ENCODE measurements at places on chromosomes 2 and 18. TPM values are rescaled to one million over a fixed set of nuclear protein-coding genes. Genes with fewer than 3 reads are reported as not detected.
A peak's percentile ranks its signal among the peaks of the same experiment; 100 is the strongest.

DNA sequence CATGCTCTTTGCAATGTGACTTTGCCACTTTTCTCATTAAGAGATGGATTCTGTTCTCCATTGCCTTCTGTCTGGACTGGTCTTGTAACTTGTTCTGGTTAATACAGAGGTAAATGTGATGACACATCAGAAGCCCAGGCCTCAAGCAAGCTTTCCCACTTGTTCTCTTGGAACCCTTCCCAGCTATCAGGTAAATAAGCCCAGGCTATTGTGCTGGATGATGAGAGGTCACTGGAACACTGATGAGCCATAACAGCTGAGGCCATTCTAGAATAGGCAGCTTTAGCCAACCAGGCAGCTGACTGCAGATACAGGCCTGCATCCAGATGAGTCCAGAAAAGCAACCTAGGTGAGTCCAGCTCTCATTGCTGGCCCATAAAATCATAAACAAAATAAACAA is 1007.0 kb upstream of the ACVR2A start:
- DNase-seq = no peak

DNA sequence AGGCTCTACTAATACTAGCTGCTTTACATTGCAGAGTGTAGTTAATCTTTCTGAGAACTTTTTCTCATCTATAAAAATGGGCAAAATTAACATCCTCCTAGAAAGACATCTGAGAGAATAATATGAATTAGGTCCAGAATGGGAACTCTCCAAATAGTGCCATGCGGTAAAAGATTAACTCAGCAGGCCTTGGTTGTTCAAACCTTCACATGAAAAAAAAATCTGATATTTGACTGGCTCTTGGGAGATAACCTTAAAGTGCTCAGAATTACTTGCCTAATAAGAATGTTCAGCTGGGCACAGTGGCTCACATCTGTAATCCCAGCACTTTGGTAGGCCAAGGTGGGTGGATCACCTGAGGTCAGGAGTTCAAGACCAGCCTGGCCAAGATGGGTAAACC is 5.5 kb upstream of the CXXC1 start:
- DNase-seq = no peak

DNA sequence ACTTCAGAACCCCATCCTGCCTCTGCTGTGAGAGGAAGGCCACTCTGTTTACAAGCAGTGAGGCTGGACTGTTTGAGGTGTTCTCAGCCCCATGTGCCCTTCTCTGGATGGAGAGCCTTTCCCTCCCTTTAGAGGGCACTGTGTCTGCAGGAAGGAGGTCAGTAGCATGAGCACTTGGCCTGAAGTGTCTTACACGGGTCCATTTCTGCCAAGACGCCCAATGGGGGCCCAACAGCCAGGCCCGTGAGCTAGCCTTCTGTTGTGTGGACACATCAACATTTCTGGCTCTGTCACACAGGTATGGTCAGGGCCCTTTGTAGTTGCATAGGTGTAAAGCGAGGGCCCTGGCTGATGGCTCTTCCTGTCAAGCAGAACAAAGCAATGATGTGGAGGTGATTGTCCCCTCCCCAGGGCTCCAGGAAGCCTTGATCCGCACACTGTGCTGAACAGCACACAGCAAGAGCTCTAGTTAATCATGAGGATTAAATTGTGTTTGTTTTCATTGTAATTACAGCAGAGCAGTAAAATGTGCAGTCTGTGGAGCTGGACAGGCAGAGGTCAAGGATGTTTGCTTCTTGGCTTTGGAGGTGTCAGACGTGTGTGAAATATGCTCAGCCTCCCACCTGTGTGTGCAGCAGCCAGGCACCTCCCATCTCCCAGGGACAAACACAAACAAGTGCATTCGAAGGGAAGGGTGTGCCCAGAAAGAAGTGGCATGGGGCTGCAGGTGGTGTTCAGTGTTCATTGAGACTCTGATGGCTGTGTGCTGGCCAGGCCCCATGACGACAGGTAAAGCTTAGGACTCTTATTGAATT is 132.1 kb downstream of the SH3RF3 start:
- no peak for DNase-seq

GRCh38 chr2:28267282-28267681 is 125.4 kb upstream of the FOSL2 start:
- no peak for DNase-seq

PROM2 gene
- total RNA-seq = 1.4 TPM

DNA sequence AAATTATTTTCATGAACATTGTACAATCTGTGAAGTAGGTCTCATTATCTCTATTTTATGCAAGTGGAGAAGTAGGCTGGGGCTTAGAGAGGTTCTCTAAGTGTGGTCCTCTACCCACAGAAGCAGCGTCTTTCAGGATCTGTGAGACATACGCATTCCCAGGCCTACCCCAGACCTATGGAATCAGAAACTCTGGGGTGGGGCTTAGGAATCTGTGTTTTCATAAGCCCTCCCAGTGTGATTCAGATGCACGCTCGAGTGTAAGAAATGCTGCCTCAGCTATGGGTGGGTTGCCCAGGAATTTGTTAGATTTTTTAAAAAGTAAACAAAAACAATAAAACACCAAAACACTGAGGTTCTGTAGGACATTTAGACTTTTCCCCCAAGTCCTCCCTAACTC is 14.8 kb upstream of the ZAP70 start:
- peak; percentile 2 for DNase-seq

DNA sequence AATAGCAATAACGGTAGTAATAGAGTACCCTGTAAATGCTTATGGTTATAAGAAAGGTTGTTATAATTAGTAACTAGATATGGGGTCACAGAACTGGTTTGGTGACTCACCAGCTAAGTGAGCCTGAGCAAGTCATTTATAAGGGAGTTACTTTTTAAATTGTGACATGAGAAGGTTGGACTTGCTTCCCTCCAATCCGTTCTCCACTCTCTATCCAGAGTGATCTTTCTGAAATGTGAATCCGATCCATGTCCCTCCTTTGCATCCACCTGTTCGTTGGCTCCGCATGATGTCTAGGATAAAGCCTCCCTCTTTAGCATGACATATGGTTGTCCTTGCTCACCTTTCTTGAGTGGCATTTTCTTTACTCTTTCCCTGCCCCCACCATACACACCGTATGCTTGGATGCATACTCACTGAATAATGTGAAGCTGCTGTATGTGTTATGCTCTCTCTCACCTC is 83.1 kb downstream of the CDC42EP3 start:
- no peak for DNase-seq

GRCh38 chr2:163347982-163348856 is 387.6 kb downstream of the FIGN start:
- DNase-seq = peak; percentile 71

DNA sequence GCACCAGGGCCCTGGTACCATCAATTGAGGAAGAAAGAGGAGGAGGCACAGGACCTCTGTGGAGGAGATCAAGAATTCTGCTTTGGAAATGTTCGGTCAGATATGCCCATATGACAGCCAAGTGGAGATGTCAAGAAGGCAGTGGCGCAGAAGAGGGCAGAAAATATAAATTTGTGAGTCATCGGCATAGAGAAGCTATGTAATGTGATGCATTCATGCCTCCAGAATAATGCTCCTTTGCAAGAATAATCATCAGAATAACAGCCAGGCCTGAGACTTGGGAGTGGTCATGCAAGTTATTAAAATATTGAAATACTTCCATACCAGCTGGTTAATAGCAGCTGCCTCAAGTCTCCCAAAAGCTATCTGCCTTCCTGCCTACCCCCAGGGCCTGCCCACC is 32.1 kb upstream of the SCG2 start:
- DNase-seq = no peak

GRCh38 chr2:103448495-103448894 is 686.7 kb downstream of the TMEM182 start:
- no peak for DNase-seq

ZNF396 gene
- total RNA-seq = 2.4 TPM

GRCh38 chr2:84847326-84848050 is 33.4 kb downstream of the TRABD2A start:
- no peak for DNase-seq

- DNase-seq = no peak
Observed at GRCh38 chr18:48667276-48668254, 128.7 kb downstream of the CTIF start.

SCYGR4 gene
- not detected for total RNA-seq

GKN2 gene
- not detected for total RNA-seq

KATNAL2 gene
- total RNA-seq = 9.1 TPM

TWSG1 gene
- 42.7 TPM for total RNA-seq

- no peak for DNase-seq
Observed at GRCh38 chr2:65957886-65958285, 477.0 kb upstream of the MEIS1 start.

DNA sequence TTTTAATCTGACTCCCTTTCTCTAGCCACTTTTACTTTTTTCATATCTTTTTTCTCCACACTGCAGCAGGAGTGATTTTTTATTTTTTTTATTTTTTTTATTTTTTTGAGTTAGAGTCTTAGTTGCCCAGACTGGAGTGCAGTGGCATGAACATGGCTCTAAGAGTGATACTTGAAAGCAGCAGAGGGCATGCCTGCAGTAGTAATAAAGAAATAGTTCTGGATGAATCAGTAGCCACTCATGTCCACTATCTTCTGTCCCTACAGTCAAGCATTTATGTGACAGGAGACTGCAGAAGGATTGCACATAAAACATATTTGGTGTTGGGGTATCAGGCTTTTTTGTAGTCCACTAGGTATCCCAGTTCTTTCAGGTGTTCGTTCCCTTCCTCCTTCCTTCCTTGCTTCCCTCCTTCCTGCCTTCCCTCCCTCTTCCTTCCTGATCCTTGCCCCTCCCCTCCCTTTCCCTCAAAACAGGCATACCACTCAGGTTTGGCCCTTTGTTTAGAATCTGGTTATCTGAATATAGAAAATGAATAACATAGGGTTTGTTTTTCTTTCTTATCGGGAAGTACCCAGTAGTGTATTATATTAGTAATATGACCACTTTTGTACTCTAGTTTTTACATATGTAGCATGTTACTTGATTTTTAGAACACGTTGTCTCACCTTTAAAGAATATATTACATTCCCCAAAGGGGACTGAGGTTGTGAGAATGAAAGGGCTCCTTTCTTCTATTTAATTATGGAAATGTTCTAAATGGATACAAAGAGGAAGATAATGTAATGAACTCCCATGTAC is 23.5 kb downstream of the MIB1 start:
- no peak for DNase-seq

- no peak for DNase-seq
Observed at GRCh38 chr2:239238839-239239606, 161.8 kb downstream of the HDAC4 start.

- DNase-seq = no peak
Observed at GRCh38 chr18:55152801-55153200, 193.5 kb upstream of the CCDC68 start.

DNA sequence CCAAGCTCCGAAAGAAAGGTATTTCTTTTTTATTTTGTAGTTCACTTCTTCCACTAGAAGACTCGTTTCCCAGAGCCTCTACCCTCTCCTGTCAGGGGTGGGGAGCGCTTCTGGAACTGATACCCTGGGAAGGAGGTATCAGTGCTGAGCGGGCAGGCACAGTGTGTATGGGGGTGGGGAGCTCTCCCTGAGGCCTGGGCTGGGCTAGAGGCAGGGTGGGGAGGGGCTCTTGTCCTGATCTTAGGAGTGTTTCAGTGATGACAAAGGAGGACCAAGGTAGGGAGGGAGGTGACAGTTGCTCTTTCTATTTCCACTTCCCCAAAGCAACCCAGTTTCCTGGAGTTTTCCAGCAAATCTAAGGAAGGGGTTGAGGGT is 65.4 kb downstream of the ARHGAP25 start:
- no peak for DNase-seq

PAIP2B gene
- 6.9 TPM for total RNA-seq

DNA sequence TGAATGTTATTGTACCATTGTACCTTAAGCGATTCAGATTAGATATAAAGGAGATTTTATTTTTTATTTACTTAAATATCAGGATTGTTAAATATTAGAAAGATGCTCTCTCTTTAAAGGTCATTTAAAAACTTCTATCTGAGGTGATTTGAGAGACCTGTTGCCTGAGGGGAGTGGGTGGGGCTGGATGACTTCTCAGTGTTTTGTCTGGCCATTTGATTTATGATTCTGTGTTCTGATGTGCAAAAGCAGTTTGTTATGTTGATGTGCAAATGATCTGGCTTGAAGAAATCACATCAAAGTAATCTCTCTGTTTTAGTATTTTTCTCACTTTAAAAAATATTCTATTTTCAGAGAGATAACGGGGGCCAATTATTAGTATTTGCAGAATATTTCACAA is 370.8 kb downstream of the NUP35 start:
- DNase-seq = no peak

RAB17 gene
- total RNA-seq = not detected

- DNase-seq = no peak
Observed at GRCh38 chr2:238720232-238720672, 127.6 kb upstream of the TWIST2 start.

- DNase-seq = no peak
Observed at GRCh38 chr2:237700512-237701032, 73.2 kb downstream of the LRRFIP1 start.

DNA sequence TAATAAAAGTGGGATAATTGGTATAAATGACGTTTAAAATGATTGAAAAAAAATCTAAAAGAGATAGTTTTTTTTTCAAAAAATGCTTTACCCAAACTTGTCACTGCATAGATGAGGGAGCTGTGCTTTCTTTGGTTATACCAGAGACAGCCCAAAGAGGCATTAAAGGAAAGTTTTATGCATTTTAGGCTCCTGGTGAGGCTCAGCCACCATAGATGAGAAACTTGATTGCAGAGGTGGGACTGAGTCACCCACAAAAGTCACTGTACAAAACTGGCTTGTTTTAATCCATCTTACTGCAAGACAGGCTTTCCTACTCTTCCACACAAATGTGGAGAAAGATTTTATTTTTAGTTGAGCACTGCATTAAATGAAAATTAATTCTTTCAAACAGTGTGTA is 2.4 kb downstream of the SMYD1 start:
- no peak for DNase-seq

RAB6C gene
- total RNA-seq = 3.2 TPM

RAX gene
- not detected for total RNA-seq

DNA sequence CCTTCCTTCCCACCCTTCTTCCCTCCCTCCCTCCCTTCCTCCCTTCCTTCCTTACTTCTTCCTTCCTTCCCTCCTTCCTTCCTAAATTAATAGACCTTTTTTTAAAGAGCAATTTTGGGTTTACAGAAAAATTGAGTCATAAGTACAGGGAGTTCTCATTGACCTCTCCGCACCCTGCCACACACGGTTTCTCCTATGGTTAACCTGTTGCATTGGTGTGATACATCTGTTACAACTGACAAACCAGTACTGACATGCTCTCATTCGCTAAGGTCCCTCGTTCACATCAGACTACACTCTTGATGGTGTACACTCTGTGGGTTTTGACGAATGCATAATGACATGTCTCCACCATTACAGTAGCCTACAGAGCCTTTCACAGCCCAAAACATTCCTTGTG is 11.6 kb upstream of the SDC1 start:
- DNase-seq = no peak

FAM228A gene
- total RNA-seq = 0.66 TPM

- no peak for DNase-seq
Observed at GRCh38 chr2:74099835-74100234, 47.9 kb downstream of the BOLA3 start.

- DNase-seq = no peak
Observed at GRCh38 chr2:175009917-175010621, 4.9 kb upstream of the CHN1 start.

YPEL5 gene
- 161 TPM for total RNA-seq

All from breast epithelium (tissue), 4 donors.